ENCODE measurements at places on chromosomes 2 and 18.

GRCh38 chr2:11073776-11074175 is 81.5 kb upstream of the SLC66A3 start:
- no peak for DNase-seq

DNA sequence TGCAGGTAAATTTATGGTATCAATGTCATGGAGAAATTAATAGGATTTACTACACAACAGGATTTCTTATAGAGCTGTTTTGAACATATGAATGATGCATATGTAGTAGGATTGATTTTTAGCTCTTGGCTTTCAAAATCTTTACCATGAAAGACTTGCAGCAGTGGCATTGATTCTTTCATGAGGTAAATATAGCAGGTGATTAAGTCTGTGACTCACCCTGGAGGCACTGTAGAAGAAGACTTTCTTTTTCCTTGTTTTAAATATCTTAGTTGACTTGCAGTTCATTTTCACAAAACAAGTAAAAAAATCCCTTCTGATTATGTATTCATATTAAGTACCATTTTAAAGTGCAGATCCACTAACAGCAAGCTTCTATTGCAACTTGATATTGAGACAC is 463.0 kb downstream of the FBXO15 start:
- no peak for DNase-seq

DNA sequence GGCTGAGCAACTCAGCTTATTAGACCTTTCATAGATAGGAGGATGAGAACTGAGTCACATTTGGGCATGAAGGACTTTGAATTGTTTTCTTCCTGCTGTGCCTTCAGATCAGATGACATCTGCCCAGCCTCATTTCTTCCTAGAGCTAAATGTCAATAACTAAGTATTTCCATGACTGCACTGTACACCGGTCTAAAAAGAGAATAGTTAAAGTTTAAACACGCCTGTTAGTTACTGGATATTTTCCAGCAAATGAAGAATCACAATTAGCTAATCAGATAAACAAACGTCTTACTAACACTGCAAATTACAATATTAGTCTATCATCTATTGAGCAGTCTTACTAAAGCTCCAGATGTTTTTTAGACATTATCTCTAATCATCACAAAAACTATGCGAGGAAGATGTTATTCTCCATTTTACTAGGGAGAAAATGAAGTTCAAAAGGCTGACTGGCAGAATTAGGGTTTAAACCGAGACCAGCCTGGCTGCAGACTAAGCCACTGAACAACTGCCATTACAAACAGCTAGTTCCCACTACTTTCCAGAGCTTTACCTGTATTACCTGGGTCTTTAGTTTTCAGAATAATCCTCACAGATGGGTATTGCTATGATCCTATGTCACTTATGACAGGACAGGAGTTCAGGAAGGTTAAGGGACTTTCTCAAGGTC is 69.4 kb upstream of the ZNF397 start:
- no peak for DNase-seq

- DNase-seq = no peak
Observed at GRCh38 chr2:136408795-136409194, 290.8 kb upstream of the CXCR4 start.

- no peak for DNase-seq
Observed at GRCh38 chr18:74825460-74825859, 227.8 kb downstream of the ZNF407 start.

DNA sequence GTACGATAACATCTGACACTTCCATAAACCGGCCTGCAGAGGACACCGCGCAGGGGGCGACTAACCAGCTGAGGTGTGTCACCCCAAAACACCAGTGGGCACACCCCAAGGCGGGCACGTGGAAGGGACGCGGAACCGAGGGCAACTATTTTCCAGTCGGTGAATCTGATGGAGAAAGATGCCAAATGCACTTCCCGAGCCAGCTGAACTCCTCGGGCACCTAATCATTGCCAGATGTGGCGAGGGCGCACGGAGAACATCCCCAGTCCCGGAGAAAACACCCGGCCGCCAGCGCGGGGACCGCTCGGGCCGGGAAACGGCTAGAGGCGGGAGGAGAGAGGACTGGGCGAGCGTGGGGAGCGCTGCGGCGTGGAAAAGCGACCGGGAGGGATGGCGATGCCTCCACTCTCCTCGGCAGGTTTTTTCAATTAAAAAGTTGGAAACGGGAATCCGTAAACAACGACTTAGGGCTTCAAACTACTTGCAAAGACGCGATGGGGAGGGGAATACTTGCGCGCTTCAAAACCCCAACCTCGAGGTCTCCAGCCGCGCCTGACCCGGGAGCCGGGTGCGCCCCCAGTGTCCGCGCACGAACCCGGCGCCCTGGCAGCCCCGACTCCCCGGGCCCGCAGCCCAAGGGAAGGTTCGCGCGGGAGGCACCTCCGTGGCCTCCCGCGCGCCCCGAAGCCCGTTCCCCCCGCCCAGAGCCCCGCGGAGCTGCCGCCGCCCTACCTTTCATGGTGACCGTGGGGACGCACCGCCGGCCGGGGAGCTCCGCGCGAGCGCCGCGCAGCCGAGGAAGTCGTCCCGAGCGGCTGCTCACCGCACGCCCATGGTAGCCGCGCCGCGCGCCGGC is 497 bp downstream of the COLEC12 start:
- no peak for DNase-seq

Measured in stimulated activated CD8-positive, alpha-beta memory T cell treated with anti-CD3 and anti-CD28 coated beads, Interleukin-7, amount 100 ng/mL, for 1 hour (primary cell).